8988T (cell line): ENCODE measurements at places on chromosomes 12 and 14.

GRCh38 chr14:99699861-99700260 lies 15.8 kb downstream of the CYP46A1 start:
- no peak for DNase-seq

GRCh38 chr14:68501171-68501570 lies 291.7 kb downstream of the ZFP36L1 start:
- no peak for DNase-seq

- DNase-seq: no peak
These were observed 101.0 kb downstream of the RALGAPA1 start for GRCh38 chr14:35708062-35708461.

- no peak for DNase-seq
These were observed 21.4 kb downstream of the ACVR1B start for GRCh38 chr12:51972849-51973273.

GRCh38 chr12:11906286-11906935 lies 164.3 kb upstream of the BCL2L14 start:
- DNase-seq: no peak

DNA sequence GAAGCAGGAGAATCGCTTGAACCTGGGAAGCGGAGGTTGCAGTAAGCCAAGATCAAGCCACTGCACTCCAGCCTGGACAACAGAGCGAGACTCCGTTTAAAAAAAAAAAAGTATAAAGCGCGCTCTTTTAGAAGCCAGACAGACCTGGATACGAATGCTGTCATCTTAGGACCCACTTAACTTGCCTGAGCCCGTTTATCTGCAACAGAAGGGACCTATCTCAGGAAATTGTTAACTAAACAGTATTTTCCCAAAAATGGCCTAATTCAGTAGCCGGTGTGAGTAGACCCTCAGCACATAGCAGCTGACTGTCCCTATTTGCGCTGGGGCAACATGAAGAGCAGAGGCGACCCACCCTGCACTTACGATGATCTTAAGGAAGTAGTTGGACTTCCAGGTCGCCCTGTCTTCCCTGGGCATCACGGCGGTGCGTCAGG lies 529 bp downstream of the RPLP0 start:
- no peak for DNase-seq

DNA sequence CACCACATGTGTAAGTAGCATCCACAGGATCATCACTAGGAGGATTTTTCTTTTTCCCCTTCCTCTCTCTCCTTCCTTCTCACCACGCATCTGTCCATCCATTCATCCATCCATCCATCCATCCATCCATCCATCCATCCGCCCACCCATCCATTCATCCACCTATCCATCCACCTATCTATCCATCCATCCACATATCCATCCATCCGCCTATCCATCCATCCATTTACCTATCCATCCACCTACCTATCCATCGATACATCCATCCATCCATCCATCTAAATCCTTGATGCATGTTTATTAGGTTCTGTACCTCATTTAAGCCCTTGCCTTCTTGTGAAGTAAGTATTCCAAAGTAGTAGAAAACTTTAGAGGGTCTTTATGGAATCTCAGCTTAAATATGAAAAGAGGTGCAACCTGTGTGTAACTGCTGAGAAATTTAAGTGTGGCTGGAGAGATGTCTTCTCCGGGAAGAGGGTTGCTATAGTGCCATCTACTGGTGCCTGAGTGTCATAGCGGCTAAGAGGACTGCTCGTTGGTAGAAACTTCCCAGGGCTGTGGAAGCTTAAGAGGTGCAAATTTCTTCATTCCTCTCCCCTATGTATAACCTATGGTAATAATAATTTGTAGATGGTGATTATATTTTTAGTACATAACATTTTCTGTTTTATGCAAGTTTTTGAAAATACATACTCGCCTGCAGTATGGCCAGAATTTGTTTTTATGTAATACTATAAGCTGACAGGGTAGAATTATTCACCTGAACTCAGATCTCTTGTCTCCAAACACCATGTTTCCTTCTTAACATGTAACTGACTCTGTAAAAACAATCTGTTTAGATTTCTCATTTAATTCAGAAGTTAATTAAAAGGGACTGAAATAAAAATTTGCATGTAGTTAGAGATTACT lies 46.0 kb downstream of the MYO1H start:
- peak; percentile 43 for DNase-seq

- peak; percentile 53 for DNase-seq
These were observed at the start of gene NFATC4 for GRCh38 chr14:24367514-24368211. NFATC4 (plus strand) TSS chr14:24368184; CDS start chr14:24368341, 157 bp downstream.

DNA sequence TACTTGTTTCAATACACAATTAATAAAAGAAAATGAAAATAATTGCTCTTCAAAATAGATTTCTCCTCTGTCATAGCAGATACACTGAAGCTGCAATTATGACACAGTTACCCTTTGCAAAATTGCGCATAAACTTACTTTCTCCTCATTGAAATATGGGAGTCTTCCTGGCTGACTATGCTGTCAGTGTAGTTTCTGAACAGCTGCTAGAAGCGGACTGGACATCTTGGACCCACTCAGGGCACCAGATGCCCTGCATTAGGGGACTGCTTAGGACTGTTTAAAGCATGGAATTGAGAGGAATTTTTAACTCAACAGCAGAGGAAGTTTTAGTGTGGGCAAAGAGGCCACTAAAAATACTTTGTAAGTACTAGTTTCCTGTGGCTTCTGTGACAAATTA lies 454.9 kb downstream of the ATP23 start:
- no peak for DNase-seq

DNA sequence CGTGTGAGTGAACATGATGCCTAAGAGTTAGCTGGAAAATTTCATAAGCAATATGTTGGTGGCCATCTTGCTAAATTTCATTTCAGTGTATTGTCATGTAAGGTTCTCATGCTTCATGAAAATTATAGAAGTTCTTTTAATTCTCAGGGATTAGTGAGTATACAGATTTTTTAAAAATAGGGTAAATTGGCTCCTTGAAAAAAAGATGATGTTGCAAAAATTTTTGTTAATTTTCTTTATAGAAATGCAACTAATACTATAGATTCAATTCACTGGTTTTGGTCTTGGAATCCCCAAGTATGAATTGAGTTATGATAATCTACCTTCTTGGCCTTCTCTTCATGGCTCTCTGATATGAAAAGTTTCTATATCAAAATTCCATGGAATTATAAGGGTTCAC lies 75.4 kb downstream of the NTN4 start:
- no peak for DNase-seq

- DNase-seq: no peak
These were observed 151.5 kb upstream of the SLC38A2 start for GRCh38 chr12:46523863-46524770.
